Stimulated activated CD8-positive, alpha-beta memory T cell treated with anti-CD3 and anti-CD28 coated beads, Interleukin-2, amount 100 ng/mL, for 48 hours (primary cell): ENCODE measurements at places on chromosomes 13 and 19.

DNA sequence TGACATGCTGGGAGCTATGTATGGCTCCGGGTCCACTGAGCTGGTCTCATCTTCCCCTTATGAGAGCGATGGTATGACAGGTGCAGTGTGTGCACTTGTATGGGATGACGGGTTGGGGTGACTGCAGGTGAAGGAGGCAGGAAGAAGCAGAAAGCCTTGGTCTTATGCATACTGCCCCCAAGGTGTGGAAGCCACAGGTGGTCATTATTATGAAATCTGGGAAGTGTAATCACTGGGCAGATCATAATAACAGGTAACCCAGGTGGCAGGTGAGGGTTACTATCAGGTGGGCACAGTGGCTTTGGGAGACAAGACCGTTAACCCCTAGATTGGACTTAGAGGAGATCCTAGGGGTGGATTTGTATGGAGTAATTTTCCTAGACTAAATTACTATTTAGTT lies 118.0 kb downstream of the RFC3 start:
- no peak for DNase-seq

- no peak for DNase-seq
These were observed 229.4 kb downstream of the FGF14 start for GRCh38 chr13:102172406-102172805.

GRCh38 chr13:30792285-30793000 lies 57.1 kb downstream of the ALOX5AP start:
- DNase-seq, result no peak

DNA sequence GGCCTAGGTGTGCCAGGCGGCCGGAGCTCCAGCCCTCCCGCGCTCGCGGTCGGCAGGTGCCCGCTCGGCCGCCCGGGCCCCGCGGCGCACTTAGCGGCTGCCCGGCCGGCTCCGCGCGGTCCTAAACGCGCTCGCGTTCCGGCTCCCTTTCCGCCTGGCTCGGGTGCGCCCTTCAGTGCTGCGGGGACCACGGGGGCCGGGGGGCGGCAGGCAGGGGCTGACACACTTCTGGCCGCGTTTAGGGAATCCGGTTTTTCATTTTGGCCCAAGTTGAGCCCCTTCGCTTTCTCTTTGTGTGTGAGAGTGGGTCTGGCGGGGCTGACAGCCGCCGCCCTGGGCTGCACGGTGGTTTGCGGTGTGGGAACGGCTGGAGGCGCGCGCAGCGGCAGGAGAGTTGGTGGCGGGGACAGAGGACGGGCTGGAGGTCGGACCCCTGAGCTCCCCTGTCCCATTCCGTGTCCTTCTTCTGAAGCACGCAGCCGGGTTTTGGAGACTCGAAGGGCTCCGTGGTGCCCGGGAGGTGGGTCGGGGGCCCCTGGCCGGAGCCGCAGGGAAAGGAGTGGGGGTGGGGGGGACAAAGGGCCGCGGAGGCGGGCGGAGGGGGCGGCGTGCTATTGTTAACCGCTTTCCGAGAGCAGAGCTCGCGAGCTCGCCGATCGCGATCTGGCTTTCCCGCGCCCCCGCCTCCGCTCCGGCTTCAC lies 3.1 kb downstream of the FGF9 start:
- DNase-seq, result no peak

GRCh38 chr19:5949792-5950305 lies 28.1 kb downstream of the RANBP3 start:
- DNase-seq, result no peak

DNA sequence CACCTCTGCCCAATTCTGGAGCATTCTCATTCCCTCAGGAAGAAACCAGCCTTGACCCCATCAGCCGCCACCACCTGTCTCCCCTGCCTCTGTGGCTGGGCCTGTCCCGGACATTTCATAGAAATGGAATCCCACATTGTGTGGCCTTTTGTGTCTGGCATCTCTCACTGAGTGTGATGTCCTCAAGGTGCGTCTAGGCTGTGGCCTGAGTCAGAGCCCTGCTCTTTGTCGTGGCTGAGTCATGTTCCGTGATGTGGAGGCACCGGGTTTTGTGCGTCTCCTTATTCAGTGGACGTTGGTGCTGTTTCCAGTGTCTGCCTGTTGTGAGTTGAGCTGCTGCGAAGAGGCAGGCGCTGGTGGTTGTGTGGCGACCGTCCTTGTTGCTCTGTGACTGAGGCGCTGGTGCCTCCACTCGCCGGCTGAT lies 3.5 kb downstream of the FZR1 start:
- no peak for DNase-seq

- no peak for DNase-seq
These were observed 101.2 kb downstream of the LHFPL6 start for GRCh38 chr13:39501702-39502324.

GRCh38 chr19:1074544-1075283 lies 7.7 kb downstream of the ARHGAP45 start:
- peak; percentile 82 for DNase-seq

DNA sequence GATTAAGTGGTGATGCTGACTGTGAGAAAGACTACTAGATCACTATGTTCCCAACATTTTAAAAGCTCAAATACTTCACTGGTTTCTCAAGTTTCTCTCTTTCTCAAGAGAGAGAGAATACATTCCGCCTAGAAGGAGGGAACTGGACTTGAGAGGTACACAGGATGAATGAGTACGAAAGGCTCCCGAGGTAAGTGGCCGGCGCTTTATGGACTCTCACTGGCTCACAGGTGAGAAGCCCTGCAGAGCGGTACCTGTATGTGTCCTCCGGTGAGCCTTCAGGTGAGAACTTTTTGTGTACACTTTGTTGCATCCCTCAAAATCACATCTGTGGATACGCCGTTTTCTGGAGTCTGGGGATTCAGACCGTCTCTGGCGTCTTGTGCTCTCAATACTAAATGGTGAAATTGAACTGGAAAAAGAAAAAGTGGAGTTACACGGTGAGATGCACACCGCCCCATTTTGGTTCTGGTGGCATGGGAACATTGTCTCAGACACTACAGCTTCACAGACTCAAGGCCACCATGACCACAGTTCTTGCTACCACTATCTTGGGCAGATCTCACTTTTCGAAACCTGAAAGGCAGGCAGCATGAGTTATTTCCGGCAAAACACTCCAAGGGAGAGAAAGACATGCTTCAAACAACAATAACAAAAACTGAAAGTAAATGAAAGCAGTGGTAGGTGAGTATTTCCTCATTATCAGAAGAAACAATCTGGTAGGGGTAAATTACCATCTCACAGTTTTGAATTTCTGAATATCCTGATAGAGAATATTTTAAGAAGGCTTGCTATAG lies 418.9 kb downstream of the KLF12 start:
- DNase-seq, result no peak

- no peak for DNase-seq
These were observed 34.3 kb upstream of the TEX29 start for GRCh38 chr13:111286162-111286561.
